ENCODE measurements at places on chromosomes 12 and 14. TPM values are rescaled to one million over a fixed set of nuclear protein-coding genes. Genes with fewer than 3 reads are reported as not detected.

Gene BCL11B
- total RNA-seq, result 16.3 TPM

Gene TMEM63C
- 0.65 TPM for total RNA-seq

Gene MYH6
- total RNA-seq, result not detected

Gene METTL3
- 49.0 TPM for total RNA-seq

Gene IAPP
- total RNA-seq, result not detected

Gene KLRC2
- not detected for total RNA-seq

Gene NEUROD4
- not detected for total RNA-seq

Gene TAS2R20
- total RNA-seq, result 0.21 TPM

Gene GALNT9
- not detected for total RNA-seq

Gene MUCL1
- total RNA-seq, result not detected

Gene PIWIL1
- 0.04 TPM for total RNA-seq

Gene NID2
- total RNA-seq, result 1.5 TPM

Gene KRT83
- not detected for total RNA-seq

Gene CCDC177
- total RNA-seq, result not detected

Gene TRPV4
- 0.82 TPM for total RNA-seq

Gene IGF1
- total RNA-seq, result not detected

Gene TSHR
- total RNA-seq, result not detected

Gene LRP1-AS
- not detected for total RNA-seq

Gene FGFR1OP2
- 36.4 TPM for total RNA-seq

Gene INHBC
- total RNA-seq, result not detected

Gene PROX2
- total RNA-seq, result not detected

Gene ACOT6
- not detected for total RNA-seq

Gene RDH5
- 1.4 TPM for total RNA-seq

Gene HHIPL1
- total RNA-seq, result 0.46 TPM

Gene ADCY6
- total RNA-seq, result 10.3 TPM

Gene DCAF4
- 17.1 TPM for total RNA-seq

Gene KRT85
- not detected for total RNA-seq

Gene FGF23
- not detected for total RNA-seq

Gene MSI1
- not detected for total RNA-seq

Gene FAM222A
- 0.31 TPM for total RNA-seq

Gene LRRC43
- total RNA-seq, result 0.28 TPM

Gene SMIM41
- not detected for total RNA-seq

Gene GZMH
- total RNA-seq, result not detected

Gene GPX2
- total RNA-seq, result 2.5 TPM

Gene STAB2
- total RNA-seq, result not detected

Gene LRTM2
- total RNA-seq, result not detected

Gene VRTN
- not detected for total RNA-seq

Gene ITGB7
- total RNA-seq, result 0.14 TPM

Gene SOCS4
- 18.4 TPM for total RNA-seq

Gene FOXG1
- not detected for total RNA-seq

Gene TEDC1
- 32.5 TPM for total RNA-seq

Gene PNN
- 48.7 TPM for total RNA-seq

Gene PYM1
- 42.0 TPM for total RNA-seq

Gene TSPAN11
- not detected for total RNA-seq

Gene CALCOCO1
- 51.5 TPM for total RNA-seq

Gene CLEC9A
- not detected for total RNA-seq

Gene TCL1B
- total RNA-seq, result not detected

Gene KRT79
- total RNA-seq, result not detected

Gene PLEKHG7
- not detected for total RNA-seq

Gene TMEM30B
- 17.9 TPM for total RNA-seq

Gene NUAK1
- 55.4 TPM for total RNA-seq

Gene KRT82
- total RNA-seq, result not detected

Gene HOXC11
- total RNA-seq, result 6.3 TPM

Measured in foreskin keratinocyte (primary cell).